A172 (cell line): ENCODE measurements at places on chromosomes 6 and 20. TPM values are rescaled to one million over a fixed set of nuclear protein-coding genes. Genes with fewer than 3 reads are reported as not detected.

CDSN gene
- not detected in 2 replicates for total RNA-seq

OR2J3 gene
- not detected in 2 replicates for total RNA-seq

MYT1 gene
- total RNA-seq: 2.4 TPM in 2 replicates

CCN6 gene
- not detected in 2 replicates for total RNA-seq

GATA5 gene
- total RNA-seq: 4.7 and 5.5 TPM in 2 replicates

MAP7 gene
- total RNA-seq: 1.0 and 1.1 TPM in 2 replicates

PHACTR1 gene
- 0.55 and 1.6 TPM in 2 replicates for total RNA-seq
